ENCODE measurements at places on chromosomes 6 and 20. TPM values are rescaled to one million over a fixed set of nuclear protein-coding genes. Genes with fewer than 3 reads are reported as not detected.

The TRIM10 gene
- total RNA-seq: not detected

The MAS1 gene
- not detected for total RNA-seq

GRCh38 chr6:148967541-148967956 lies 220.7 kb downstream of the UST start:
- H3K27me3 ChIP-seq: peaks cover 17% of the 10 kb centered on the region
- no peak overlapping the region for H3K4me3 ChIP-seq
- no peak for DNase-seq
- H3K36me3 ChIP-seq: no peaks in the 10 kb centered on the region
- H3K4me1 ChIP-seq: peaks cover 57% of the 10 kb centered on the region

GRCh38 chr6:149729824-149730223 lies 11.9 kb upstream of the LATS1 start:
- H3K4me1 ChIP-seq: no peaks in the 10 kb centered on the region
- DNase-seq: no peak
- no peak overlapping the region for H3K27ac ChIP-seq
- H3K4me3 ChIP-seq: no peak overlapping the region
- H3K36me3 ChIP-seq: no peaks in the 10 kb centered on the region

DNA sequence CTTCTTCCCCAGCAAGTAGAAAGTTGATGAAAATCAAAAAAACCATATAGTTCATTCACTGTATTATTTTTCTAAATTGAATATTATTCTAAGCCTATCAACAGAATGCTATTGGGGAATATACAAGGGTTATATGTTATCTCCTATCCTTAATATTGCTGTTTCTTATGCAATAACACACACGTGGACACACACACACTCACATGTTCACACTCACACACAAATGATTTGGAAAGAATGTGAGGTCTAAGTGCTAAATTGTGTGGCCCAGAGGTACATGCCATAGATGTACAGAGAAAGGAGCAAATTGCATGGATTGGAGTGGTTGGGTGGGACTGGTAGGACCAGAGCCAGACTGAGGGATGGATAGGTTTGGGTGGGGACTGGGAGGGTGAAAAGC lies 45.1 kb downstream of the RIOK1 start:
- H3K27ac ChIP-seq: no peak overlapping the region
- H3K36me3 ChIP-seq: peaks cover 3% of the 10 kb centered on the region
- H3K4me3 ChIP-seq: no peak overlapping the region
- H3K27me3 ChIP-seq: no peaks in the 10 kb centered on the region
- H3K4me1 ChIP-seq: no peaks in the 10 kb centered on the region

DNA sequence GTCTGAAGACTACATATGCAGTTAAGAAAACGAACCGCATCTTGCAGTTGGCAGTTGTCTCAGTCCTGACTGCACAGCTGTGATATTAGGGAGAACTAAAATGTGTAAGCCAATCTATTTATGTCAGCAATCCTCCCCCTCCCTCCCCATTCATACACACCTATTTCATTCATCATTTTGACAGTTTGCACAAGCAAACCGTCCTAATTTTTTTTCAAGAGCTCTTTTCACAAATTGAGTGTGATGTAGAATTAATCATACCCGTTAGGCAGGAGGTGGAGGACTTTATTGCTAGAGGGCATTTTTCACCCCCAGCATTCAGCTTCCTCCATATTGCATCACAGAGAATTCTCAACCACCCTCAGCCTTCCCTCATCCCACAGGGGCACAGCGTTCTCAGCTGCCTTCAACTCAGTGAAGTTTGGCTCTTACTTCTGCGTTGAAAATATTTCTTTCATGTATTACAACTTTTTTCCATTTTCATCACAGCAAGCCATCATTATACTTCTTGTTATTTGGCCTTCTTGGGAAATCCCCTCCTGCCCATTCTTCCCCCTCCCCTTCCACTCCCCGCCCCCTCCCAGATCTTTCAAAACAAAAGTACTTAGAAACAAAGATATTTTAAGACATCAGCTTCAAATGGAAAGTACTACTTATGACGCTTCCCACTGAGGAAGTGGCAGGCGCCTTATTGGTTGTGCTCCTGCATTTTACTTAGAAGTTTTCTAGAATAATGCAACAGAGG lies 37.5 kb downstream of the NOX3 start:
- DNase-seq: no peak
- H3K36me3 ChIP-seq: no peaks in the 10 kb centered on the region
- H3K27me3 ChIP-seq: no peaks in the 10 kb centered on the region
- no peak overlapping the region for H3K4me3 ChIP-seq

DNA sequence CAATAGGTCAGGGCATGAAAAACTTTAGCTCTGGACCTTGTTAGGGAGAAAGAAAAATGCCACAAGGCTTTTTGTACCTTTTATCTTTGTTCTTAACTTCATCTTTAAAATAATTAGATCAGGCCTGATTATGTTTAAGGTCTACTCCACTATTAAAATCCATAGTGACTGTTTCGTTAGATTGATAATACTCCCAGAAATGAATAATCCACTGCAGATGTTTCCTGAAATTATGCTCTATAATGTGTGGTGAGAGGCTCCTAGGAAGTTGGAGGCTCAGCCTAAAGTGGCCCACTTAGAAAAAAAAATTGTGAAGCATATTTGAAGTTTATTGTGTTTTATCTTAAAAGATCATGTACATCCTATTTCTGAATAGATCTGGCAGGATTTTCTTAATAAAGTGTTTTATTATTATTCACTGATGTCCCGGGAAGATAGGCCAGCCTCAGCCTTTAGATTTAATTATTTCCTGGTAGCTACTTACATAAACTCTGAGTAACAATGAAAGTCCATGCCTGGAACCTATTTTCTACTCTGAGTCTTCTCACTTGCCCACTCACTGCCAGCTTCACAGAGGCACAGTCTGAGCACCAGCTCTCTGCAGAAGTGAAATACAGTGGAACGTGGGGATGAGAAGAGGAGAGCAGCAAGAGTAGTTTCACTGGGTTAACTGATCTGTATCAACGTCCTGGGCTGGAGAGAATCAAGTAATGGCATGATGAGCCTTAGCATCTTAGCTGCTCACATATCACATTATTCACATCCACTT lies 126.8 kb upstream of the TMEM170B start:
- no peaks in the 10 kb centered on the region for H3K36me3 ChIP-seq
- no peak for DNase-seq
- peaks cover 3% of the 10 kb centered on the region for H3K4me1 ChIP-seq
- H3K27me3 ChIP-seq: no peaks in the 10 kb centered on the region
- no peak overlapping the region for H3K4me3 ChIP-seq
- H3K27ac ChIP-seq: no peak overlapping the region

- H3K27me3 ChIP-seq: peaks cover 23% of the 10 kb centered on the region
- H3K4me1 ChIP-seq: peaks cover 18% of the 10 kb centered on the region
- peak overlapping the region; percentile 84 for H3K4me3 ChIP-seq
- H3K36me3 ChIP-seq: no peaks in the 10 kb centered on the region
- no peak for DNase-seq
- H3K27ac ChIP-seq: no peak overlapping the region
Observed at GRCh38 chr20:33443006-33443511, 504 bp downstream of the SNTA1 start.
